ENCODE measurements at places on chromosomes 1 and 21.

GRCh38 chr1:54989473-54989872, 9.0 kb downstream of the TMEM61 start:
- DNase-seq, result no peak

DNA sequence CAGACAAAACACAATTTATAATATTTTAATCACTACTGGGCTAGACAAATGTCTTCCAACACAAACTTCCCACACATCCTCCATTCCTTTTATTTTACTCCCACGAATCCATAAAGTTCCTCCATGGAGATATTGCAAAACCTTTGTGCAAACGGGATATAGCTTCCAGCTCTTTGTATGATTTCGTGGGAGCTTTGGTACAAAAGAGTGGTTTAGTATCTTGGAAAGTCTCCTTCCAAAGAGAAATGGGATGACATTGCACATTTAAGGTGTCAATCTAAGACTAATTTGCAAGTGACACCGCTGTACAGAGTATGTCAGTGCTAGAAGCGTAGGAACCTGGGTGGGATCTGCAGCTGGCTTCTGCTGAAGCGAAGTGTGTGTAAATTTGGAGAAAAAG, 455.2 kb upstream of the RUNX1 start:
- no peak for DNase-seq

DNA sequence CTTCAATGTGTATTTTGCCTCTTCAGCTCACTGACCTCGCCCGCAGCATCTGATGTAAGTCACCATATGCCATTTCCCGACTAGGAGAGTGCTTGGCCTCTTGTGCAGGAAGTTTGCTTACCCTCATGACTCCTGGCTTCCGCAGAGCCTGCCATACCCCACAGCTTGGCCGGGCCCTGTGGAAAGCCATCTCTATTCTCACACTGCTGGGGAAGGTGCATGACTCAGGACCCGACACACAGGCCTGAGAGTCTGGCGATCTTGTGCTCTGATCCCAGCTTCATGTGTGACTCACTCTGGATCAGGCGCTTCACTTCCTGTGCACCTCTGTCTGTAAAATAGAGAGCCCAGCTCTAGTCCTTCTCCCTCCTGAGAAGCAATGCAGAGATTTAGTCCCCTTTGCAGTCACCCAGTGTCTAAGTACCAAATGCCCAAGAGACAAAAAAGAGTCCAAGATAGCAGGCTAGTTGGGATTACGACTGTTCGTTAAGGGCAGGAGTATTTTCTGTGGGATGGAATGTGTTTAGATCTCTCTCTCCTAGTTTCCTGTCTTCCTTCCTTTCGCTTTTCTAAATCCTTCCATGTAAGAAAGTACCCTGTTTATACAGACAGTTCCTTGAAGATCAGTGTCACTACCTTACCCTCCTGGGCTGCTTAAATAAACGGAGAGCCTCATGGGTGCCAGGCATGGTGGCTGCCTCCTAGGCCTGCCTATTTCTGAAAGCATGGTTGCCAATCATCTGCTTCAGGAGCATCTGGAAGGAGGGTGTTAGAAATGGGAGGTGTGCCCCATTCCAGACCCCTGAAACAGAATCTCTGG, 62.8 kb upstream of the KIF26B start:
- peak; percentile 97 for DNase-seq

DNA sequence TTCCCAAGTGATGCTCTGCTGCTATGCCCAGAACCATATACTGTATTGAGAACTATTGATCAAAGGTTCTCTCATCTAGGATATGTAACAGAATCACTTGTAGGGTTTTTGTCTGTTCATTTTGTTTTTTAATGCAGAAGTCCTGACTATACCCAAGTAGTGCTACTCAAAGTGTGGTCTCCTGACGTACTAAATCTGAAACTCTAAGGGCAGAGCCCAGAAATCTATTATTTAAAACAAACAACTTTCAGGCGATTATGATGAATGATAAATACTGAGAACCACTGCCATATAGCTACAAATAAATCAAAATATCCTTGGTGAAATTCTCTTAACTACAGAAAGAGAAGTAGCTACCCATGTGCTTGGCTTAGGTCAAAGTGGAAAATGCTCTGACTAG, 10.1 kb downstream of the ZZZ3 start:
- no peak for DNase-seq

DNA sequence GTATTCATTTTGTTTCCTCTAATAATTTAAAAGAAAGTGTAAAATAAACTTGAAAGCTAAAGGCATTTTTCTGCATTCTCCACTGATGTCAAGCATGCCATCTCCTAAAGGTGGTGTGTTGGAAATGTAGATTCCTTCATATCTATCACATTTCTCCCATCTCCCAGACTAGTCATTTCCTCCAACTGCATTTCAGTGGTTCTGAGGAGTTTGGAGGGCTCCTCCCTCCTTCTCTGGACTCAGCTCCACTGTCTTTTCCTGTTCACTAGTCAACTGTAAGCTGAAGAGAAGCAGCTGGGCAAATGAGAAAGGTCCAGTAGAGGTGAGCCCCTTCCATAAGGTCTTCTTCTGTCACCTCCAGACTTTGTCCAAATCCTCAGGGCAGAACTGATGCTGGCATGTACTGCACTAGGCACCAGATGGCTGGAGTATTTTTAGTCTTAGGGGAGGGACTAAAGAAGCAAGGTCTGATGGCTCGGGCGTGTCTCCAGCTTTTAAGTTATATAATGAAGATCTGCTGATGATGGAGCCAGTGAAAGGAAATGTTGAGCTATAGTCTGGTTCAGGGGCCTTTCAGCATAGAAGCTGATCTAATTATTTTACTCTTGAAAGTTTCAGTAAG, 186.1 kb downstream of the NTNG1 start:
- peak; percentile 5 for DNase-seq

- DNase-seq, result no peak
These were observed 2.9 kb downstream of the DIPK1A start for GRCh38 chr1:92958203-92958970.

DNA sequence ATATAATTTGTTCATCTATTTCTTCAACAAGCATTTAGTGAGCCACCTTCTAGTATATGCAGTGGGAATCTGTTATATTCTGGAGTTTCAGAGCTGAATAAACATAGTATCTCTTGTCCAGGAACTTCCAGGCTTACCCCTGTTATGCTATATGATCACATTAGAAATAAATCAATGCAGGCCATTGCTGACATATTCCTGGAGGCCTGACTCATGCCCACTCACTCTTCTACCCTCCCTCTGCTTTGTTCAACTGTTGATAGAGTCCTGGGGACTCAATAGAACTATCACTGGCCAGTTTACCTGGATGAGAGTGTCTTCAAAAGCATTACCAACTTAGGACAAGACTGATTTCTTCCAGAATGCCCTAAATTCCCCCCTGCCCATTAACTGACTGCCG, 29.3 kb upstream of the SRSF10 start:
- DNase-seq, result peak; percentile 69

DNA sequence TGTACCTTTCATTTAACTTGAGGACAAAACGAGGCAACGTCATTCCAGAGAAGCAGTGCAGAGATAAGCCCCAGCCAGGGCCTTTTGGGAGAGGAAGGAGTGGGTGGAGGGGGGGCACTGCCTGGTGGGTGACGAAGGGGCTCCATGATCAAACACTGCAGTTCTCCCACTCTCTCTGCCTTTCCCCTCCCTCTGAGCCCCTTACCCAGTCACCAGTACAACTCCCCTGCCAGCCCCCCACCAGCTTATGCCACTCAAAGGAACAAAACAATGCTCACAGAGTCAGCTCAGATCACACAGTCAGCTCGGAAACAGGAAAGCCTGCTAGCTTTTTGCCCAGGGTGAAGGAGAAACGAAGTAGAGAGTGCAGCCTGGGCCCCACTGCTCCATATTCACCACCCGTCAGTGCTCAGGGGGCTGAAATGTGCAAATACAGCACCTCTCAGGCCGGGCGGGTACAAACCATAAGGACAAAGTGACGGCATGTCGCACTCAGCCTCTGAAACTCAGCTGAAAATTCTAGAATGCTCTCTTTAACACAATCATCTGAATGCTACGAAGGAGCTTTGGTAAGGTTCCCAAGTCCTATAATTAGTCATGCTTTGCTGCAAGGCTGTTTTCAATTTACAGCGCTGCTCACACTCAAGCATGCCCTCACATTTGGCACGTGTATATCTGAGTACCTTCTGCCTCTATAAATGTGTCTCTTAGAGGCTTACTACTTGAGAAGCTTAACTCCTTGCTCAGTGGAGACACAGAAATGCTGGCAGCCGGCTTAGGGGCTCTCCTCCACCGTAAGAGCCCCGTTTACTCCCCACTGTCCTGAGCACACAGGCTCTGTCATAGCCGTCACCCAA, 65.8 kb upstream of the RAB4A start:
- DNase-seq, result no peak

Data from epithelial cell of esophagus (primary cell).